ENCODE measurements at places on chromosomes 1 and 21. TPM values are rescaled to one million over a fixed set of nuclear protein-coding genes. Genes with fewer than 3 reads are reported as not detected.

DNA sequence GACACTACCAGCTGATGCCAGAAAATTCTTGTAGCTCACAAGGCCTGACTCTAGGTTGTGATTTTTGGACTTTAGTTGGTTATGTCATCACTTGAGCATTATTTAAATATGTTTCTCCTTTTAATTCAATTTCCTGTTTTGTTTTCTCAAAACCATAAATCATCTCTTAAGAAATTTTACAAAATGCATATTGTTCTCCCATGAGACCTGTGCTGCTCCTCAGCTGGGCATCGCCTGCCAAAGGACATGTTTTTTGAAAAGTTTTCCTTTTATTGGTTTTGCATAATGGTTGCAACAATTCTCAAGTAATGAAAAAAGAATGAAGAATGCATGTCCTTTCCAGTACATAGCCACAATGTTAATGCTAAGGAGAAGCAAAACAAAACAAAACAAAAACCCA is 204.7 kb upstream of the LYPLAL1 start:
- peak; percentile 78 for DNase-seq

GRCh38 chr1:187763976-187764375 is 935.2 kb downstream of the PLA2G4A start:
- no peak for DNase-seq

GRCh38 chr1:54069791-54070170 is 16.4 kb downstream of the TCEANC2 start:
- peak; percentile 46 for DNase-seq

DNA sequence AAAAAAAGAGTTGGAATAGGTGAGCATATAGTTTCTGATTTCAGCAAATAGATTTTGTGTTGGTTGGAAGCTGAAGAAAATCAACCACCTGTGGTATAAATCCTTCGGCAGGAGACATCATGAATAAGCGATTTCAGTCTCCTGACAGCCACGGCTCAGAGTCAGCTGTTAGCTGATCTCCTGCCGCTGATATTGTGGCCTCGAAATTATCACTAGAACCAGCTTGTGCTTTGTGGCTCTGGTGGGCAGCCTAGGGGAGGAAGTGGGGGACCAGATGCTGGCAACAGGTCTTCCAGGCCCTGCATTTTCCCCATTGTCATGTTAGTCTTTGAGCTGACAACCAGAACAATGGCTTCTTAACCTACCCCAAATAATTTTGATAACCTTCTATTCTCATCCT is 842 bp upstream of the GCSAML start:
- DNase-seq = no peak

GRCh38 chr1:18230840-18231239 is 123.2 kb downstream of the IGSF21 start:
- no peak for DNase-seq

- peak; percentile 86 for DNase-seq
These were observed 10.1 kb downstream of the EPHA2 start for GRCh38 chr1:16145662-16146278.

Gene CFHR3
- 1.2 TPM for total RNA-seq

Gene ATP6V1G3
- not detected for total RNA-seq

Gene S100A1
- 4.7 TPM for total RNA-seq

Gene LPAR3
- 0.13 TPM for total RNA-seq

Measured in muscle of leg (tissue), 16 donors.